ENCODE measurements at places on chromosomes 2 and 18.
A peak's percentile ranks its signal among the peaks of the same experiment; 100 is the strongest.

- no peak for DNase-seq
Observed at GRCh38 chr2:233600386-233600785, 17.0 kb upstream of the UGT1A8 start.

DNA sequence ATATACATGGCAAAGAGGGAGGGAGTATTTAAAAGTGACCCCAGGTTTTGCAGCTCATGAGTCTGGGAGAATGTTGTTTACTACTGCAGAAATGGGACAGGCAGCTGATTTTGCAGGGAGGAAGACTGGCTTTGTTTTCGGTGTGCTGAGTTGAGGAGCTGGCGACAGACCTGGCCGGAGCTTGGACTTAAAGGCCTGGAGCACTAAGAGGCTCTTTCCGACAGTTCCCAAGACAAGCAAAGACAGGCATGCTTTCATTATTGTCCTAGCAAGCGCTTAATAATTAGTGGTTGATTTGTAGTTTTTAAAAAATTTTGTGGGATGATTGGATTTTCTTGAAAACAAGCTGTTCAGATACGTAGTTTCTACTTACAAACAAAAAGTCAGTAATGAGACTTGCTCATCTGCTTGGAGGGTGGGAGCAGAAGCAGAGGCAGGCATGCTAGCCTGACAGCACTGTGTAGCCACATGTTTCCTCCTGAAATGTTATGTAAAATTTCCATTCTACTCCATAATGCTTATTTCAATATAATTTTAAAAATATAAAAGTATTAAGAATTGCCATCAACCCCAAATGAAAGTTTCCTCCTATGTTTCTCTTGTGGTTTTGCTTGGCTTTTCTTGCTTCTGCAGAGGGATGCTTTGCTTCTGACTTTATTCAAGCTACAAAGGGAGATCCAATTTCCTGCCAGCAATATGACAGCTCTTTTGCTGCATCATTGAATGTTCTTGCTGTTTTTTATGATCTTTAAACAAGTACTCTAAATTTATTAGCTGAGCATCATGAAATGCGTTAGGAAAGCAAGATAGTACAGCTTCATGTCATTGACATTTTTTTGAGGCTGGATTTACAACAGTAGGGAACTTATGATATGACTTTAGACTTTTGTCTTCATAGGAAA lies 75.8 kb downstream of the PHLPP1 start:
- DNase-seq, result no peak

DNA sequence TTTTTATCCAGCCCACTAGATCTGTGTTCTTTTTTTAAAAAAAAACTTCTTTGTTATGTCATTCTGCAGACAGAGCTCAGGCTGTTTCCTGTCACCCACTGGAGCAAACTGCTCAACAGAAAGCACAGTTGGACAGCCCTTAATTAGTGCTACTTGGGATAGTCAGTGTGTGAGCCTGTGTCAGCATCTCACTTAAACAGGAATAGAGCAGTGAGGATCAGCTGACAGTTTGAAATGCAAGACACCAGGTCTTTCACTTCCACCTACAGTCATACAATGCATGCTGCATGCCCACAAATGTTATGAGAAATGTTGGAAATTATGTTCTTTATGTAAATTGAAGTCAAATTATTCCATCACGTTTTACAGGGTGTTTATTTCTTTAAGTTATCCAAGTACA lies 174.9 kb downstream of the NR4A2 start:
- no peak for DNase-seq

- DNase-seq, result no peak
Observed at GRCh38 chr2:98448441-98449145, 3.9 kb downstream of the INPP4A start.

DNA sequence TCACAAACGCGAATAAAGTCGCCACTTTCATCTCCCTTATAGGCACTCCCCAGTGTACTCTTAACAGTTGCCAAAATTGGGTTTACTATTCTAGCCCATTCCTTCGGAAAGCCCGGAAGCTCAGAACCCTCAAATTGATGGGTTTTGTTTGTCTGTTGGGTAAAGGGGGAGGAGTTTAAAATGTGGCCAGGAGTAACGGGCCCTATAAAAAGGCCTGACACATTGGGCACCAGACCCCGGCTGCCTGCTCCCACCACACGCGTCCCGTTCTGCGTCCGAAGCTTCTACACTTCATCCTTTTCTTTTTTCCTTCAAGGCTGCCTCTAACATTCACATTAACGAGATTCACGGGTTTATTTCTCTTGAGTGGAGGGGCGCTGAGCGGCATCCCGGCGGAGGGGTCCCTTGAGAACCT lies 837 bp downstream of the NHEJ1 start:
- DNase-seq, result no peak

GRCh38 chr18:71989616-71990015 lies 554.5 kb downstream of the CBLN2 start:
- no peak for DNase-seq

DNA sequence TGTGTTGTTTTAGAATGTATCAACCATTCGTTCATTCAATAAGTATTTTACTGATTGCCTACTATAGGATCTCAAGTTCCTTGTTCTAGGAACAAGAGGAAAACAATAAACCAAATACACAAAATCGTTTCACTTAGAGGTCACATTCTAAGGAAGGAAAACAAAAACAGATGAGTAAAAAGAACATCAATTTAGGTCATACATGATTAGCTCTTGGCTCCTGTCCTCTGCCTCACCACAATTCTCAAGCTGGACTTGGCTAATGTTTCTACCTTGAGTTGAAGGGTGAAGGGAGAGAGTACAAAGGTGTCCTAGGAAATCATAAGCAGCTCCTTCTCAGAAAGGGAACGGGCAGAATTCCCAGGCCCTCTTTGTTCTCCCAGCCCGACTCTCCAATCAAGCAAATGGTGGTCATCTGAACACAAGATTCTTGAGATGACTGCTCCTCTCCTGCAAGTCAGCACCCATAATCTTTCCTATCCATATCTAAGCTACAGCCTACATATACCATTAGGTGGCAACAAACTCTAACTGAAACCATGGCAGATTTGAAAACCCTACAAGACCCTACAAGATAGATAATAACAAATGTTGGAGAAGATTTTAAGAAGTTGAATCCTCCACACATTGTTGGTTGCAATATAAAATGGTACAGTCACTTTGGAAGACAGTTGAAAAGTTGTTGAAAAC lies 76.0 kb downstream of the CBLN2 start:
- no peak for DNase-seq

- DNase-seq, result peak; percentile 31
Observed at GRCh38 chr2:152573168-152573567, 144.1 kb downstream of the PRPF40A start.

DNA sequence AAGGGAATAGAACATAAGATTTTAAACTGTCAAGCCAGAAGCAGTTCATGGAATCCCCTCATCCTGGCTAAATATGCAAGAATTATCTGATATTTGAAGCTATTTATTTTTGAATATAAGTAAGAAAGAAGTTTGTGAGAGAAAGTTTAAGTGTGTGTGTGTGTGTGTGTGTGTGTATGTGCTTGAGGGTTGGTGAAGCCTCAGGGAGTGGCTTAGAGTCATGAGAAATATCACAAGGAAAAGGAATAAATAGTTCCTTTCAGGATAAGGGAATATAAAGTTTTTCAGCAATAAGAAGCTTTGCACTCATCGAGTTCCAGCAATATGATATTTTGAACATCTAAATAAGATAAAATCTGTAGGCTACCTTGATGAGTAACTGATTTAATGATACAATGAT lies 359.6 kb downstream of the MEIS1 start:
- no peak for DNase-seq

GRCh38 chr2:230901006-230901405 lies 24.0 kb downstream of the GPR55 start:
- no peak for DNase-seq
